ENCODE measurements at places on chromosomes 16 and 17.

DNA sequence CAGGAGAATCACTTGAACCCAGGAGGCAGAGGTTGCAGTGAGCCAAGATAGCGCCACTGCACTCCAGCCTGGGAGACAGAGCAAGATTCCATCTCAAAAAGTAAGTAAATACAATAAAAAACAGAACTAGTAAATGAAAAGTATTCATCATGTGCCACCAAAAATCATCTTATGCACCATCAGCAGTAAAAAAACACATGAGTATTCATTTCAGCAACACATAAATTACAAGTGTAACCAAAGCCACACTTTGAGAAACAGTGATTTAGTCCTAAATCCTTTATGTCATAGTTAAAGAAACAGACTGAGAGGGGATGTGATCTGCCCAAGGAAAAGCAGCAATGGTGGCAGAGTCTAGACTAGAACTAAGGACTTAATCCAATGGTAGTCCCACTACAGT, 13.0 kb downstream of the DCUN1D3 start:
- no peak for DNase-seq

DNA sequence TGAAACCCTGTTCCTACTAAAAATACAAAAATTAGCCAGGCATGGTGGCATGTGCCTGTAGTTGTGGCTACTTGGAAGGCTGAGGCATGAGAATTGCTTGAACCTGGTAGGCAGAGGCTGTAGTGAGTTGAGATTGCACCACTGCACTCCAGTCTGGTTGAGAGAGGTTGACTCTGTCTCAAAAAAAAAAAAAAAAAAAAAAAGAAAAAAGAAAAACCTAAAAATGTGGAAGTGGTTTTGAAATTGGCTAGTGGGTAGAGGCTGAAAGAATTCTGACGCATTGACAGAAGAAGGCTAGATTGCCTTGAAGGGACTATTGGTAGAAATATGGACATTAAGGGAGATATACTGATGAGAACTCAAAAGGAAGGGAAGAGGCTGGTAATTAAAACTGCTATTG, 33.6 kb upstream of the CPPED1 start:
- DNase-seq, result no peak

DNA sequence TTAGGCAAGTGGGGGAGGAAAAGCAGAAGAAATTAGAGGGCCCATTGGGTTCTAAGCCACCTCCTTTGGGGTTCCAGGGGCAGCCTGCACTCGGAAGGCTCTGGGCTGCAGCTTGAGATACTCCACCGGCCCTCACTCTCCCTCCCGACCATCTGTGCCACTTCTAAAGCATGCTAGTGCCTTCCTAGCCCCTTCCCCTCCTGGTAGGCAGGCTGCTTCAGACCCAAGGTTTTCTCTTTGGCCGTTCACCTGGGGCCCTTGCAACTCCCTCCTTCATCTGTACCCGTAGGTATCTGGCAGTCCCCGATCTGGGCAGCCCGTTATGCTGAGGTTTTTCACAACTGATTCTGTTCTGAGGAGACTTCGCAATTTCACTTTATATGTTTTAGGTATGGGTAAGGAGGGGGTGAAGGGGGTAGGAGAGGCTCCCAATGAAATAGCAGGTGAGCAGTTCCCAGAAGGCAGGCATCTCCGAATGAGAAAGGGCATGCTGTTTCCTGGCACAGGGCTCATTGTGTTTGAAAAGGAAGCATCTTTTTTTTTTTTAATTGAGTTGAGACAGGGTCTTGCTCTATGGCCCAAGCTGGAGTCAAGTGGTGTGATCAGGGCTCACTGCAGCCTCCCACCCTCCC, 98.7 kb downstream of the RAB11FIP4 start:
- DNase-seq, result no peak

DNA sequence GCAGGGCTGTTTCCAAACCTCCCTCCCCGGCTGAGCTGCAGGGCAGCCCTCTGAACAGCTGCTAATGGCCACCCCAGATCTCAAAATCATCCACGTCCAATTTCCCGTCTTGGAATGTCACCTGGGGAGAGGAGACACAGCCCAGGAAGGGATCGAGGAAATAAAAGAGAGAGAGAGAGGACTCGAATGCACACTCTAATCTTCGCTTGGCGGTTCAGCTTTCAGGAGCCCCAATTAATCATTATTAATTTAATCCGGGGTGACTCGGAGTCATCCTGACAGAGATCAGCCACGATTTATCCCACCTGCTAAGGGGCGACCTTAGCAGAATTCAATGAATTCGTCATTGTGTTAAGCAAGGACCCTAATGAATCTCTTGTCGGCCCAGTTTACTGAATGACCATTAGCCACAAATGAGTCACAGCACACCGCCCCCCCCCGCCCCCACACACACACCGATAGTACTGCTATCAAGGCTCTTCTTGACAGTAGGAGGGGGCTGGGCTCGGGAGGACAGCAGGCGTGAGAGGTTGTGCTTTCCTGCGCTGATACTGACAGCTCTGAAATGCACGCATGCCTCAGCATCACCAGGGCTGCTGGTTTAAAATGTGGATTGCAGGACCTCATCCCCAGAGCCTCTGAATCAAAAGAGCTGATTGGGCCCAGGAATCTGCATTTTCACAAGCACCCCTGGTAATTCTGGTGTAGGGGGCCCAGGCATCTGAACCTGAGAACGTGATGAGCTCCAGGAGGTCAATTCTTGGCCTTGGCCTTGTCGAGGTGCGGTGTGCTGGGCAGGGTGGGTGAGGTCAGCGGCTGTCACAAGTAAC, 190.0 kb upstream of the CIBAR2 start:
- DNase-seq, result no peak

- peak; percentile 15 for DNase-seq
Observed at GRCh38 chr16:80065541-80065940, 465.0 kb upstream of the MAF start.

DNA sequence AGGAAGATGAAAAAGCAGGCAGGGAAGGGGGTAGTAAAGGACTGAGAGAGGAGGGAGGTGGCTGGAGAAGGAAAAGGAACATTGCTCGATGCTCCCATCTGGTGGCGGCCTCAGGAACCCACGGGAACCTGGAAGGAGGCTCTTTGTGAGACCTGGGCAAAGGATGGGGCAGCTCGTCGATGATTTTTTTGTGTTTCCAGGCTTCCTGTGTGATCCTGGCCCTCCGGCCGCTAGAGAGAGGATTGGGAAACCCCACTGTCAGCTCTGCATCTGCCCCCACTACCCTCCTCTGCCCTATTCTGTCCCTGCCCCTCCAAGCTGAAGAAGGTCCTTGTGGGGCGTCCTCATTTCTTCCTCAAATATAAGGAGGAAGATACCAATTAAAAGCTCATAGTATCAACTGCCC, 6.6 kb downstream of the WFIKKN2 start:
- peak; percentile 72 for DNase-seq

GRCh38 chr16:11056090-11056992, 112.0 kb downstream of the CLEC16A start:
- DNase-seq, result no peak

- DNase-seq, result no peak
Observed at GRCh38 chr17:79572136-79572925, 38.5 kb downstream of the RBFOX3 start.

DNA sequence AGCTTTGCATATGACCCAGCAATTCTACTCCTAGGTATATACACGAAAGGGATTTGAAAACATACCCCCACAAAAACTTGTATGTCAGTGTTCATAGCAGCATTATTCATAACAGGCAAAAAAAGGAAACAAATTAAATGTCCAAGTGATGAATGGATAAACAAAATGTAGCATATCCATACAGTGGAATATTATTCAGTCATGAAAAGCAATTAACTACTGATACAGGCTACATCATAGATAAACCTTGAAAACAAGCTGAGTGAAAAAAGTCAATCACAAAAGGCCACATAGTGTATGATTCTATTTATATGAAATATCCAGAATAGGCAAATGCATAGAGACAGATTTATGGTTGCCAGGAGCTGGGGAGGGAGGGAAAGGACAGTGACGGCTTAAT, 676 bp downstream of the EME1 start:
- no peak for DNase-seq

All from trophoblast cell (in vitro differentiated cells and primary cell).